ELF-1 (cell line): ENCODE measurements at places on chromosomes 3 and 15.

GRCh38 chr3:25460751-25461150 is 32.7 kb downstream of the RARB start:
- no peak for DNase-seq

- no peak for DNase-seq
Observed at GRCh38 chr15:95687061-95687460, 643.4 kb upstream of the NR2F2 start.

- peak; percentile 98 for DNase-seq
Observed at GRCh38 chr3:49929291-49930167, at the start of gene MON1A. Gene MON1A, minus strand, starts transcription at chr3:49929811. Its CDS starts 16,465 bp downstream, at chr3:49913346.

- peak; percentile 55 for DNase-seq
Observed at GRCh38 chr3:64157150-64158035, 67.9 kb downstream of the PRICKLE2 start.

GRCh38 chr15:95247071-95247984 is 1016.0 kb downstream of the MCTP2 start:
- DNase-seq: no peak

- DNase-seq: no peak
Observed at GRCh38 chr3:111605493-111605892, 10.3 kb upstream of the ZBED2 start.

DNA sequence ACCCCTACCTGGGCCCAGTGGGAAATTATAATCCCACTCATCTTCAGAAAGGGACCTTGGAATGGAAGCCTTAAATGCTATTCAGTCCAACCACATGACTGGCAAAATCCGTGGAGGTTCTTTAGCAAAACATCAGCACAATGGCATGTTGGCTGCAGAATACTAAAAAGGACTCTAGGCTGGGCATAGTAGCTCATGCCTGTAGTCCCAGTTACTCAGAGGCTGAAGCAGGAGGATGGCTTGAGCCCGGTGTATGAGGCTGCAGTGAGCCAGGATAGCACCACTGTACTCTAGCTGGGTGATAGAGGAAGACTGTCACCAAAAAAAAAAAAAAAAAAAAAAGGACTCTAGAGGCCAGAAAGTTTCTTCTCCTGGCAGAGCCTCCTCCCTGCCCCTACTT is 60.6 kb upstream of the RYK start:
- DNase-seq: no peak

DNA sequence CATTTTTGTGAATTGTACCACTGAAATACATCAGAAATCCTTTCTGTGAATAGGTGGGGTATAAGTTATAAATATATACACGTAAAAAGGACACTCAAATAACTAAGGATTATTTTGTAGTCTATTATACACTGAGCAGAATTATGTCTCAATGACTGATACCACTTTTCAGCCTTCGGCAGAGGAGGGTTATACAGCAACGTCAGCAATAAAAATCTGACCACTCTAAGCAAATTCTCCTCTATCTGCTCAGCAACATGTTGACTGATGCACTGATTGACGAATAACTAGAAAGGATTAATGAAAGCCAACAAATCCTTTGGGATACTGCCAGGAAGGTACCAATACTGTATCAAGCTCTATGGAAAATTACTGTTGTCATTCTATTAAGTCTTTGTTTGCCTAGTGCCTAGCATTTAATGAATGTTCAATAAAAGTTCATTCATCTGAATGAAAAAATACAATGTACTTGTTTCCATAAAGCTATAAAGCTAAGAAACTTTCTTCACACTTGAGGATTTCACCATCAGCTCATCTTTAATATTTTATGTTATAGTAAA is 5.2 kb downstream of the ARPP19 start:
- DNase-seq: no peak

- no peak for DNase-seq
Observed at GRCh38 chr3:42589382-42590109, 1.1 kb upstream of the SS18L2 start.

- no peak for DNase-seq
Observed at GRCh38 chr3:47399531-47400270, 18.9 kb downstream of the PTPN23 start.

- DNase-seq: peak; percentile 14
Observed at GRCh38 chr3:134931045-134931785, 136.2 kb downstream of the EPHB1 start.

DNA sequence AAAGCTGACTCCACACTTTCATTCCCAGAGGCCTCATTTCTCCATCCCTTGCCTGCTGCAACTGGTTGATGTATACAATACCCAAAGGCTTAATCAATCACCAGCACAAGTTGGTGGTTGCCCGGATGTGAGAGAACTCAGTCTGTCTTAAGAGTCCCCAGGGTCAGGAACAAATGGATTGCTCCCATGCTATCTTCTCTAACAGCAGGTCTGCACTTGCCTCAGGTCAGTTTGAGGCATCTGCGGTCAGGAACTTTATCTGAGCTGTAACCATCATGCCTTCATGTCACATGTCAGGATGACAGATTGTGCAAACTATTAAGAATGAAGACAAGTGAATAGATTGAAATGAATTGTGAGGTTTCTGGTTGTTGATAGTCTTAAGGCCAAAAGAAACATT is 56.1 kb downstream of the BFSP2 start:
- DNase-seq: peak; percentile 67

GRCh38 chr3:4069796-4070195 is 233.4 kb upstream of the SETMAR start:
- DNase-seq: no peak

GRCh38 chr3:42314411-42314810 is 48.4 kb upstream of the CCK start:
- no peak for DNase-seq

GRCh38 chr3:27610800-27611525 is 111.2 kb downstream of the EOMES start:
- no peak for DNase-seq

DNA sequence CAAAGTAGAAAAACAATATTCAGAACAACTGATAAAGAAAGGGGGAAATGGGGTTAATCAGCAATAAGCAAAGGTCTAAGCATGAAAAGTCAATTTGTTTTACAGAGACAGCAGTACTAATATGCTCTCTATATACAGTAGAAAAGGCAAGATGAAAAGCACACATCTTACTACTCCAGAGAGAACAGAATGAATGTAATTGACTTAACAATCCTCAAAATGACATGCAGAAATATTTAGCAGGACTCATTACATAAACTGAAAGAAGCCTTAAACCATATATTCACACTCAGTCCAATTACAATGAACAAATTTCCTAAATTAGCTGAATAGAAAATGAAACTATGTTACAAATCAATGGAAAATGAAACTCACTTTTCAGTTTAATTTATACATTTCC is 319.8 kb downstream of the SUCLG2 start:
- no peak for DNase-seq

GRCh38 chr15:57595011-57595866 is 3.5 kb downstream of the MYZAP start:
- DNase-seq: no peak

GRCh38 chr15:94185547-94186236 is 45.7 kb upstream of the MCTP2 start:
- DNase-seq: no peak

DNA sequence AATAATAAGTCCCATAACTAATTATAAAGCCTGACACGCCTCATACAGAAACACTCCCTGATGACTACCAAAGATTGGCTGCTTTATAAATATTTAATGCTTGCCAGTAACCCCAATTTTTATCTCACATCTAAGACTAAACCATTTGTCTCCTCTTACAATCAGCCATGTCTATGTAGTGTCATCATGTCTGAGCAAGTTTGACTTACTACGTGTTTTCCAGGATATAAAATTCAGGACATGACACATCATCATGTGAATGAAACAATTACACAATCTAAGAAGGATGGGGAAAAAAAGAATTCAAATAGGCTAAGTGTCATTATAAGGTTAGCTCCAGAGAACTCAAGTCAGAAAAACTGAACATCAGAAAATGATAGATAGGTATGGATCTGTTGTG is 208.7 kb downstream of the MECOM start:
- no peak for DNase-seq

DNA sequence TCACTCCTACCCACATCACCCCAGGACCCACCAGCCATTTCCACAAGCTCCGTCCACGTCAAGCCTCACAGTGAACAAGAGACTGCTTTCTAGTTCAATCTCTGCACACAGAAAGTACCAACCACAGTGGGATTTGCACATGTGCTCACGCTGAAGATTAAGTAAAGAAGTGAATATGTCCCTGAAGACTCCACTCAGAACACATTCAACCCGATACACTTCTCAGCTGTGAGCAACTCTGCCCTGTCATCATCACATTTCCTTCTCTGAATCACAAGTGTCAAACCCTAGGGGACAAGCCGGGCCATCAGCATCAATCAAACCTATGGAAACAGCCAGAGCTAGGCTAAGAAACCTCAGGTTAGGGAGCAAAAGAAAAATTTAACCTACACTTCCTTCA is 1.9 kb downstream of the STIMATE start:
- DNase-seq: no peak
